ENCODE measurements at places on chromosomes 5 and 9. TPM values are rescaled to one million over a fixed set of nuclear protein-coding genes. Genes with fewer than 3 reads are reported as not detected.

- no peaks in the 10 kb centered on the region for H3K36me3 ChIP-seq
- H3K4me3 ChIP-seq, result peak overlapping the region; percentile 80
- DNase-seq, result peak; percentile 74
- H3K27me3 ChIP-seq, result peaks cover 25% of the 10 kb centered on the region
Observed at GRCh38 chr5:150672237-150672883, 11.3 kb downstream of the MYOZ3 start.

GRCh38 chr9:11312966-11313365 lies 700.2 kb upstream of the PTPRD start:
- no peak overlapping the region for H3K27ac ChIP-seq
- H3K36me3 ChIP-seq, result no peaks in the 10 kb centered on the region
- H3K4me3 ChIP-seq, result no peak overlapping the region

DNA sequence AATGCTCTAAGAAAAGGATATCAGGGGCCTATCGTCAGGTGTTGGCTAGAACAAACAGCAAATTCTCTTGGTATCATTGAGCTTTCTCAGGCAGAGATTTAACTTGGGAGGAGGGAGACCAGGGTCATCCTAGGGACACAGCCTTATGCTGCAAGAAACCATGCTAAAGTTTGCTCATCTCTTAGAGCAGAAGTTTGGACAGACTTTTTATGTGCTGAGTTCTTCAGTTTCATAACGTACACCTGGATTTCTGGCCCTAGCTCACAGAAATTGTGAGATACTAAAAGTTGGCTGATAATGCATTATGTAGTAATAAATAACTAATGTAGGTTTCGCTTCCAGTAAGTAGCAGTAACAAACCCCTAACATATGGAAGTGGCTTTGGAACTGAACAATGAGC lies 1359.8 kb upstream of the CDH9 start:
- H3K36me3 ChIP-seq, result no peaks in the 10 kb centered on the region
- no peaks in the 10 kb centered on the region for H3K4me1 ChIP-seq
- H3K27me3 ChIP-seq, result no peaks in the 10 kb centered on the region
- DNase-seq, result no peak

DNA sequence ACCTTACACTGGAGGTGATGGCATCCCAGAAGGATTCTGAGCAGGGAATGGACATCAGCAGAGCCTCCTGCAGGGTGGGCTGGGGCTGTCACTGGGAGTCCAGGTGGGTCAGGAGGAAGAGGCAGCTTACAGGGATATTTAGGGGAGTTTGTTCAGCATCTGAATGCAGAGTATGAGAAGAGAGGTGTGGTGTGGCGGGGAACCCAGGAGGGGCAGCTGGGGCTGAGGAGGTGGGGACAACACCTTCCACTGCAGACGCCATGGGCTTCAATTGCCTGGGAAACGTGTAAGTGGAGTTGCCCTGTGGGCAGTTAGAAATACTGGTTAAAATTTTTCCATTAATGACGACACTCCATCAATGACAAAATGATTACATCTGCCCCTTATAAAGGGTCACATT lies 33.5 kb downstream of the S1PR3 start:
- no peak overlapping the region for H3K27ac ChIP-seq
- H3K27me3 ChIP-seq, result peaks cover 3% of the 10 kb centered on the region
- H3K36me3 ChIP-seq, result no peaks in the 10 kb centered on the region
- DNase-seq, result no peak
- H3K4me1 ChIP-seq, result no peaks in the 10 kb centered on the region

- H3K27ac ChIP-seq, result no peak overlapping the region
- no peaks in the 10 kb centered on the region for H3K27me3 ChIP-seq
- H3K36me3 ChIP-seq, result peaks cover 14% of the 10 kb centered on the region
- H3K4me3 ChIP-seq, result no peak overlapping the region
- DNase-seq, result no peak
- peaks cover 10% of the 10 kb centered on the region for H3K4me1 ChIP-seq
Observed at GRCh38 chr9:5895782-5896181, 5.1 kb downstream of the MLANA start.

DNA sequence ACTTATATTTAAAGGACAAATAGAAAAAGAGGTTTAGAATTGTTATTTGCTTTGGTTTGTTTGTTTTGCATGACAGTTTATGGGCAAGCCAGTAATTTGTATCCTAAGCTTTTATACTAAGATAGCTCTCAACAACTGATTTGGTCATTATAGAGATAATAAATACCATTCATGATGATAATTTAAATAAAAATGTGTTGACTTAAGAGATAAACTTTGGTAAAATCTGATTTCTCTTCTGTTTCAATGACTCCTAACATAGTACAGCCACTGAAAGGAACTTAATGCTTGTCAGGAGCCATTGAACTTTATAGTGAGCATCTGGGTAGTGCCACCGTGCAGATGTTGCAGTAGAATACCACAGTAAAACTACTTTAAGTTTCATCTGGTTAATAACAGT lies 160.7 kb upstream of the ACOT12 start:
- H3K36me3 ChIP-seq, result no peaks in the 10 kb centered on the region
- H3K27ac ChIP-seq, result no peak overlapping the region
- peaks cover 21% of the 10 kb centered on the region for H3K4me1 ChIP-seq
- H3K4me3 ChIP-seq, result no peak overlapping the region
- DNase-seq, result no peak
- no peaks in the 10 kb centered on the region for H3K27me3 ChIP-seq

GRCh38 chr5:22852807-22853660 lies at the start of gene CDH12:
TSS of gene CDH12 (minus strand) at chr5:22853344.
- peak; percentile 51 for DNase-seq
- H3K27ac ChIP-seq, result no peak within 1 kb of the TSS
- H3K4me1 ChIP-seq, result peaks cover 6% of the 10 kb centered on the region
- no peaks in the 10 kb centered on the region for H3K36me3 ChIP-seq
- peaks cover 8% of the 10 kb centered on the region for H3K27me3 ChIP-seq

DNA sequence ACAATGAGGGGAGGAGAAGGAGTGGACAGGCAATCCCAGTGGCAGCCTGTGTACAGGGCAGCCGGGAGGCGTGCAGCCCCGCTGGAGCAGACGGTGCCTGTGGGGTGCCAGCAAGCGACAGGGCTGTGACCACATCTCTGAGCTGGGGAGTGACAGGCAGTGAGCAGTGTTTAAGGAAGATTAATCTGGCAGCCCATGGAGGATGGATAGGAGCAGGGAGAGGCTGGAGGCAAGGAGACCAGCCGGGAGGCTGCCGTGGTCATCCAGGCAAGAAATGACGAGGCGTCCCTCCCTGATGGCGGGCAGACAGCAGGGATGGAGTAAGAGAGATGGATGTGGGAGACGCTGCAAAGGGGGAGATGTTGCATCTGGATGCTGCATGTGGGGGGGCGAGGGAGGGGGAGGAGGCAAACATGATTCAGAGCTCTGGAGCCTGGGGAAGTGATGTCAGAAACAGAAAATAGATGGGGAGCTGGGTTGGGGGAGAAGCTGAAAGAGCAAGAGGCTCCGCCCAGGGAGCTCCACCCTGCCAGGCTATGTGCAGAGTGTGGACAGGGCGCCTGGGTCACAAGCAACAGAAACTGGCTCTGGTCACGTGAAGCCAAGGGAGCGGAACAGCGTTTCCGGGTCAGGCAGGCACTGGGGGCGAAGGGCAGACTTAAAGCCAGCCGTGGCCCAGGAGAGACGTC lies 12.6 kb downstream of the UNC5A start:
- no peak for DNase-seq
- H3K4me1 ChIP-seq, result peaks cover 7% of the 10 kb centered on the region
- no peak overlapping the region for H3K27ac ChIP-seq
- no peaks in the 10 kb centered on the region for H3K36me3 ChIP-seq
- peaks cover 26% of the 10 kb centered on the region for H3K27me3 ChIP-seq

DNA sequence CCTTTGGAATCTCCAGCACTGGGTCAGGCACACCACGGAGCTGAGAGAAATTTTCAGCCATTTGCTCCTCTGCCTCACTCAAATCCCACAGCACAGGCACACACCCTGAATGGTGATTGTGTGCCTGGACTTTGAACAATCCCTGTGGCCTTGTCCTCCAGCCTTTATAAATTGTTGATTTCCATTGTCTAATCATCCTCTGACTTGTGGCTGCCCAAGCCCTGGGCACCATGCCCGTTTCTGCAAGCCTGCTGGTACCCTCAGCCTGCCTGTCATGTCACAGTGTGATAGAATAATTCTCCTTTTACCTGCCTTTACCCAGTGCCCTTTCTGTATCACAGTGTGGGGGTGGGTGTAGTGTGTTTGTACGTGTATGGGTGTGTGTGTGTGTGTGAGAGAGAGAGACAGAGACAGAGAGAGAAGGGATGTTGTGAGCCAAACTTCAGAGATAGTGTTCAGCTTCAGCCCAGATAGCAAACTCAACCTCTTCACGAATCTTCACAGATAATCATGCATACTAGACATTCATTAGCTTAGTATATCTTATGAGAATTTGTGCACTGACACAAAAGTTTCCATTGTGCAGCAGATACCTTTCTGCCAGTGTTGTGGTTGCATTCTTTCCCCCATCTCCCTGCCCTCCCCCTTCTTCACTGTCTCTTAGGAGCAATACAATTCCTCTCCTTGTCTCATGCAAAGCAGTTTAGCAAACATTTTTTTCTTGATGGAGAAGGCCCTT lies 27.8 kb upstream of the SLC44A1 start:
- no peak overlapping the region for H3K4me3 ChIP-seq
- no peaks in the 10 kb centered on the region for H3K4me1 ChIP-seq
- DNase-seq, result no peak
- H3K36me3 ChIP-seq, result no peaks in the 10 kb centered on the region
- no peaks in the 10 kb centered on the region for H3K27me3 ChIP-seq

DNA sequence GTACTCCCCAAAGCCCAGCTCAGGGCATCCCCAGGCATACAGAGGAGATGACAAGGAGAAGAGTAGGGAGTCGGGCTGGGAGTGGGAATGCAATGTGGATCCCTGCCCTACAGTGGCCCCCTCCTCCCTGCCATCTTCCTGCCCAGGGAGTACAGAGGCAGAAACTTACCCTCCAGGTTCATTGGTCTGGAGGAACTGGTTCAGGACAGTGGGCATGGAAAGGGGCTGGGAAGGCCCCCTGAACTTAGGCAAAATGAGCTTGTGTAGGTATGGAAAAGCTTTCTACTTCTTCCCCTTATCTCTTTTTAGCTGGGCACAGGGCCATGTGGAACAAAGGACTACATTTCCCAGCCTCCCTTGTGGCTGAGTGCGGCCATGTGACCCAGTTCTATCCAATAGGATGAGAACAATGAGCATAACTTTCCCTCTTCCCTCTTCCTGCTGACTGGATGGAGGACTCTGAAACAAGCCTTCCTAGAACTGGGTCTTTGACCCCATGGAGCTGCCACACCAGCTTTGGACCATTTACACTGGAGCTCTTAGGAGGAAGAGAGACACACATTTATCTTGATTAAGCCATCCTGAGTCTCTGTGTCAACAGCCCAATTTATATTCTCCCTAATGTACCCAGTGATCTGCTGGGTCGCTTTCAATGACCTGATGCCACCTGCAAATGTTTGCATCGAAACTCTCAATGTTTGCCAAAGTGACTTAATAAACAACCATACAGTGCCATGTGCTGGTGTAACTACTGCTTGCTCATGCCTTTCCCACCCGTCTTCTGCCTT lies 25.0 kb upstream of the HMCN2 start:
- H3K27me3 ChIP-seq, result no peaks in the 10 kb centered on the region
- no peaks in the 10 kb centered on the region for H3K36me3 ChIP-seq
- DNase-seq, result peak; percentile 80
- H3K27ac ChIP-seq, result no peak overlapping the region
- no peak overlapping the region for H3K4me3 ChIP-seq
- H3K4me1 ChIP-seq, result peaks cover 24% of the 10 kb centered on the region

DNA sequence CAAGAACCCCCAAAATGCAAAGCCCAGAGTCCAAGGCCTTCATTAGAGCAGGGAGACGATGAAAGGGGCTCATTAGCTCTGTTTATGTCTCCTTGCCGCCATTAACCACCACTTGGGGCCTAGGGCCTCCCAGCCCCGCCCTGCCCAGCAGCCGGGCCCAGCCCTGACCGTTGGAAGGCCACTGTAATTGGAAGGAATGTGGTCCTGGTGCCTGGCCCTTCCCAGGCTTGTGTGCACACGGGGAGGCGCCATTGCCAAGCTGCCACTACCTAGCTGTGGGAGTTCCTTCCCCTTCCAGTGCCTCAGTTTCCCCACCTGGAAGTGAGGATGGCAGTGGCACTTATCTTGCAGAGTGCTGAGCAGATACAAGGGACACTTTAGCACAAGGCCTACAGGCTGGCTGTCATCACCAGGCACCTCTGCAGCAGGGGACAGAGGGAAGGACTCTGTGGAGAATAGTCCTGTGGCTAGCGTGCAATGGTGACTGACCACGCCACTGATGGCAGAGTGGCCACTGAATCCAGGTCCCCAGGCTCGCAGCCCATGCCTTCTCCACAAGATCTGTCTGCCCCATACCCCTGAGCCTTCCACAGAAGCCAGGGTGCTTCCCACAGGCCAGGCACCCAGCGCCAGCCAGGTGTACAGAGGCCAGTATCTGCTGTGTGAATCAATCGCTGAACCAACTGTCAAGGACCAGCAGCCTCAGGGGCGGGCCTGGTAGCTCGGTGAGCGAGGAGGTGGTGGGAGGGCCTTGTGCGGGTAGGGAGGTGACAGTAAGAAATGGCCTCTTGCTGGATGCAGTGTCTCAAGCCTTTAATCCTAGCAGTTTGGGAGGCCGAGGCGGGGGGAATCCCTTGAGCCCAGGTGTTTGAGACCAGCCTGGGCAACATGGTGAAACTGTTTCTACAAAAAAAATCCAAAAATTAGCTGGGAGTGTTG lies 20.8 kb downstream of the GBGT1 start:
- H3K27me3 ChIP-seq, result no peaks in the 10 kb centered on the region
- peaks cover 16% of the 10 kb centered on the region for H3K36me3 ChIP-seq
- H3K4me3 ChIP-seq, result peak overlapping the region; percentile 67
- H3K27ac ChIP-seq, result peak overlapping the region; percentile 89

- DNase-seq, result no peak
- H3K27me3 ChIP-seq, result no peaks in the 10 kb centered on the region
- peaks cover 15% of the 10 kb centered on the region for H3K36me3 ChIP-seq
- H3K4me3 ChIP-seq, result no peak overlapping the region
Observed at GRCh38 chr5:177546258-177546741, 8.1 kb downstream of the FAM193B start.

DNA sequence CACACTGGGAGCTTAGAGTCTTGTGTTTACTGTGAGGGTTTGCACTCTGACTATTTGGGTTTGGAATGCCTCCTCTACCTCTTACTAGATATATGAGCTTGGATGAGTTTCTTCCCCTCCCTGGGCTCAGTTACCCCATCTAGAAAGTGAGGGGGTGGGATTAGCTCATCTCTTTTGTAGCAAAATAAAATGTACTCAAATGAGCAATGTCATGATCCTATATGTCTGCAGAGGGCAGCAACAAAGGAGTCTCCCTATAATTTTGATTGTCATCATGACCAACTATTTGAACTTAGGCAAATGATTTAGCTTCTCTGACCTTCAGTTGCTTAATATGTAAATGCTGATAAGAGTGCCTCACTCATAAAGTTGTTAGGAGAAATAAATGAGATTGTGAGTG lies 109.0 kb downstream of the DPYSL3 start:
- H3K36me3 ChIP-seq, result no peaks in the 10 kb centered on the region
- no peak for DNase-seq
- no peak overlapping the region for H3K4me3 ChIP-seq
- H3K4me1 ChIP-seq, result no peaks in the 10 kb centered on the region
- H3K27ac ChIP-seq, result no peak overlapping the region

SCGB3A1 gene
- total RNA-seq, result not detected

ADGRD2 gene
- total RNA-seq, result not detected

PRRT1B gene
- not detected for total RNA-seq

GRIN1 gene
- not detected for total RNA-seq

PCDHGA2 gene
- total RNA-seq, result 0.12 TPM
